IPS DF 6.9 (cell line): ENCODE measurements at places on chromosomes 6 and 20.

DNA sequence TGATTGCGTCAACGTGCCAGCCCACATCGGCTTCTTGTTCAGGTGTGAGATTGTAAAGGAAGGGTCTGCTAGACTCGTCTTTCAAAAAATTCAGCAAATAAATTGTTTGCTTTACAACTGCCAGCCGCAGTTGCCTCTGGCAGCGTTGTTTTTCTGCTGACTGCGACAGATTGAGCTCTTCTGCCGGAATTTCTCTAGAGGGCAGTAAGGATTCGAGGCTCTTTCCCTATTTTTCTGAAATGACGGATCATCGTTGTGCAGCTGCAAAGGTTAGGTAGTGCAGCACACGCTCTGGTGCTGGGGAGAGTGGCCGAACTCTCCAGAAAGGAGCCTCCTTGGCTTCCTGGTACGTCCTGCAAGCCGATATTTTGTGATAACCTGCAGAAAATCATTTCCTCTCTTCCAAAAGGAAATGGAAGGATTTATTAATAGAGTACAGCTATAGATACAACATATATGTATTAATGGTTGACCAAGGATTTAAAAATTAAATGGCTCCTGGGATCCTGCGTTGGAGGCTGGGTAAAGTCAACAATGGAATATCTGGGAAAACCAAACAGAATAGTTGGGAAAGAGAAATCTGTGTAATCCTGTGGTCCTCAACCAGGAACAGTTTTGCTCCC is 121.9 kb upstream of the ZFP64 start:
- DNase-seq: peak; percentile 39

- DNase-seq: no peak
These were observed 337.1 kb upstream of the IRAK1BP1 start for GRCh38 chr6:78530208-78530607.

GRCh38 chr20:19992996-19993908 is 23.9 kb upstream of the NAA20 start:
- DNase-seq: no peak

- DNase-seq: no peak
These were observed 41.7 kb upstream of the EMILIN3 start for GRCh38 chr20:41408156-41408794.

DNA sequence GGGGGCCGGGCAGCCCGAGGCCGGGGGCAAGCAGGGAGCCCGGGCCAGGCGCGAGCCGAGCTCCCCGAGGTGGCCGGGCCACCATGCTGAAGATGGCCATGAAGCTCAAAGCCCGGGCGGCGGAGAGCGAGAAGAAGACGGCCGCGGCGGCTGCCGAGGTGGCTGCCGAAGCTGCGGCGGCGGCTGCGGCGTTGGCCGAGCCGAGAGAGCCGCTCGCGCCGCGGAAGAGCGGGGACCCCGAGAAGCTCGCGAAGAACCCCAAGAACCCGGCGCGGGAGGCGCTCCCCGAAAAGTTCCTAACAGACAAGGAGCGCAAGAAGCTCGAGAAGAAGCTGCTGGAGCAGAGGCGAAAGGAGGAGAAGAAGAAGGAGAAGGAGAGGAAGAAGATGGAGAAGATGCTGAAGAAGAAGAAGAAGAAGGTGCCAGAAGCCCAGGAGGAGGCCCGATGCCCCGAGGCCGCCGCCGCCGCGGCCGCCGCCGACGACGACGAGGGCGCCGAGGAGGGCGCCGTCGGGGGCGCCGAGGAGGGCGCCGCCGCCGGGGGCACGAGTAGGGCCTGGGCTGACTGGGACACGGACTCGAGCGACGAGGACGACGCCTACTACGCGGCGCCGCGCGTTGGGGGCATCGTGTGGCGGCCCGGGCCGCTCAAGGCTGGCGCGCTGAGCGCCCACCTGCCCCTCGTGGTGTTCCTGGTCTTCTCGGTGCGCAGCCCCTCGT is 37.4 kb downstream of the GNAS start:
- DNase-seq: no peak

DNA sequence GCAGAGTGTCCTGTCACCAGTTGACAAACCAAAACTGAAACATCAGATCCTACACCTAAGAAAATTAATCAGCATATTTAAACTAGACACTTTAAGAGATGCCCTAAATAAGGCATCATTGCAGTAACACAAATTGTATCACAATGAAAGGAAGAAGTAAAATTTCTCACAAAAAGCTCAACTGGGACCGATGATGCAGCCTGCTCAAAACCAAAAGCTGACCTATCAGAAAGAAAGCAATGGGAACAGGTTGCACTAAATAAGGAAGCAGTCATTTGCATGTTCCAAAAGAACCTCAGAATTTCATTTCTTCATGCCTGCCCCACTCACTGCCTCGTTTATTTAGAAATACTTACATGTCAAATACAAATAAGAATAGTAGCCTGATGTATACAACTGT is 12.1 kb downstream of the HIVEP2 start:
- DNase-seq: no peak

- DNase-seq: no peak
These were observed 9.7 kb upstream of the TENT5A start for GRCh38 chr6:81762132-81762531.

DNA sequence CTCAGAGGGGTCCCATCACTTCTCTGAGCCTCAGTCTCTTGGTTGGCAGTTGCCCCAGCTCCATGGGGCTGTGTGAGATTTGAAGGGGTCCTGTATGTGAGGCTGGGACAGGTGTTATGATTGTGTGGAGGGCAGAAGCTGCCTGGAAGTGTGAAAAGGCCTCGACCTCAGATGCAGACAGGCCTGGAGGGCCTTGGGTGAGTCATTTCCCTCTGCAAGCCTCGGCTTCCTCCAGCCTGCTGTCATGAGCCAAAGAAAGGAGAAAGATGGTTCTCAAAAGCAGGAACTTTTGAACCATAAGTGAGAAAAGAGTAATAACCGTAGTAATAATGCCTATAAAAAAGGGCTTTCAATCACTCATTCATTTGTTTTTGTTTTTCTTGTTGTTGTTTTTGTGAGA is 37.5 kb downstream of the SNAI1 start:
- no peak for DNase-seq

GRCh38 chr6:221531-222349 is 70.5 kb upstream of the DUSP22 start:
- no peak for DNase-seq
